ENCODE measurements at places on chromosomes 16 and 17. TPM values are rescaled to one million over a fixed set of nuclear protein-coding genes. Genes with fewer than 3 reads are reported as not detected.
A peak's percentile ranks its signal among the peaks of the same experiment; 100 is the strongest.

DNA sequence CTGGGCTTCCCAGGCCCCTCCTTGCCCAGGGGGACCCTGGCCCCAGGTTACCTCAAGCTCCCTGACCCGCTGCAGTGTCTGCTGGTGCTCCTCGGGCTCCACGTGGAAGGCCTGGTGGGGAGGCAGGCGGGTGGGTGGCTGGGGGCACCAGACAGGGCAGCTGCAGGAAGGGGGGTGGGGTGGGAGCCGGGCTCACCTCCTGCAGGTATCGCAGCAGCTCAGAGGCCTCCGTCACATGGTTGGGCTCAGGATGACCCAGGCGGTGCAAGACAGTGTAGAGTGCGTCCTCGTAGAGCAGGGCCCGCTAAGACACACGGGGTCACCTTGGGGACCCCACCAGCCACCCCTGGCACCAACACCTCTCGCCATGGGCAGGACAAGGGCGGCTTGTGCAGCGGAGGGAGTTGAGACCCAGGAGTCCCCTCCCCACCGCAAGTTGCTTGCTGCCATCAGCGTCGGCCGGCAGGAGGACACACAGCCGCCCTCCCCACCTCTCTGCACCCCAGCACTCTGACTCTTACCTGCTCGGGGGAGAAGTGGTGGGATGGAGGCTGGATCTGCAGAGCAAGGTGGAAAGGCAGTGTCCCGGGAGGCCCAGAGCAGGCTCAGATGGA is 1.1 kb downstream of the UNC13D start:
- no peak for DNase-seq

DNA sequence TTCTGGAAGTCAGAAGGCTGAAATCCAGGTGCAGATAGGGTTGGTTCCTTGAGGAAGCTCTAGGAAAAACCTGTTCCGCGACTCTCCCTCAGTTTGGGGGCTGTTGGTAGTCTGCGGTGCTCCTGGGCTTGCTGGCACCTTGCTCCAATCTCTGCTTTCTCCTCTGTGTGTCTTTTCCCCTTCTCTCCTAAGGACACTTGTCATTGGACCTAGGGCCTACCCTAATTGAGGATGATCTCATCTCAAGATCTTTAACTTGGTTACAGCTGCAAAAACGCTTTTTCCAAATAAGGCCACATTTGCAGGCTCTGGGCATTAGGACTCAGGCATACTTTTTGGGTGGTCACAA is 12.9 kb upstream of the CACNG4 start:
- no peak for DNase-seq

DNA sequence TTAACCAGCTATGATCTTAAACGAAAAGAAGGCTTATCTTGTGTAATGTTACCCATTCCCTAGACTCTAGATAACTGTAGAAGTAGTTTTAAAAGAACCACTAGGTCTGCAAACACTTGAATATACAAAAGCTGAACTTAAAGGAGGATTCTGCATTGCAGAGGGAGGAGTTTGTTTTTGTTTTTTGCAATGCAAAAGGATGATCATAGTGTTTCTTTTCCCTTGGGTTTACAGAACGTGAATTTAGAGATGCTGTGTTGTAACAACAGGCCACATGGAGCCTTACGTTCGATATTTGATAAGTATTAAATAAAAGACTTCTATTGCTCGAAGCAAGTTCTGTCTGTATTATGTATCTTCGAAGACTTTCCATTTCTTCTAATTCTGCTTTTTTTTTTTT is 77.6 kb downstream of the CHD9 start:
- no peak for DNase-seq

DNA sequence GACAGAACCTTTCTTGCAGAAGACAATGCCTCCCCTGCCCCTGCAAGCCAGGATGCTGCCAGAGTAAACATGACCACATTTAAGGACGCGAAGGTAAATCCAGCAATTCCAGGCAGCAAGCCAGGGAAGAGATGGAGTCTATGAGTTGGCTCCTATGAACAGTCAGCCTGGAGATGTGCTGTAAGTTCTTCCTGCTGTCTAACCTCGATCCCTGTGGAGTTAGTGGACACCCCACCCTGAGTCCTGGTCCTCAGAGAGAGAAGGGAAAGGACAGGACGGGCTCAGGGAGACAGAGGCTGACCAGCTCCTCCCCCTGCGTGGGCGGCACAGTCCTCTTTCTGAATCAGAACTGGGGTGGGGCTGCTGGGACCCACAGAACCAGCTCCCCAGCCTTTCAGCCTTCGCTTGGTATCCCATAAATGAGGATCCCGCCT is 24.9 kb downstream of the CDC42EP4 start:
- no peak for DNase-seq

GRCh38 chr16:10210944-10211343 is 28.7 kb upstream of the GRIN2A start:
- DNase-seq = no peak

DNA sequence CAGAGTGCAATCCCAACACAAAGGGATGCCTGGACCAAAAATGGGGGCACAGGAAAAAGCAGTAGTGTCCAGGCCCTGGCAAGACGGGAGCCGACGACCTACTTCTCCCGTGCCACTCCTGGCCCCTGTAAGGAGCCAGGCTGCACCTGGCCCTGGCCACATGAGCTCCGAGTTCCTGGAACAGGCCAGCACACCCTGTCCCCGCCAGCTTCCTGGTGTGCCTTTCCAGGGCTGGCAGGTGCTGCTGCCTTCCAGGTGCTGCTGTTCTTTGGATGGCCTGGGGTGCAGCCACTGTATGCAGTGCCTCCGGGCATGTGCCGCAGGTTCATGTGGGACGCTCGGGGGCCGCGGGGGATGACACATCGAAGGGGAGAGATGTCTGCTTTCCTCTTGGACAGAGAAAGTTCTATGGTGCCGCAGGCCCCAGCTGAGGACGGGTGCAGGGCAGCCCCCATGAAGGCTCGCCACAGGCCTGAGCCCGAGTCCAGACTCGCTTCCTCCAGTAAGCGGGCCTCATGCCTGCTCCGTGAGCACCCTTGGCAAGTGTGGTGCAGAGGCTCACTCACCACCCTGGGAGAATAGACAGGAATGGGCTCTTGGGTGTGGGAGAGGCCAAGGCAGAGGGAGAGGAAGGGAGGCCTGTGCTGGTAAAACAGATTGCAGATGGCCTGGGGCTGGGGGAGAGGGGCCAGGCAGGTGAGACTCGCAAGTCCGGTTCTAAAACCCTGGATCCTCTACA is 54.7 kb upstream of the FASN start:
- DNase-seq = no peak

DNA sequence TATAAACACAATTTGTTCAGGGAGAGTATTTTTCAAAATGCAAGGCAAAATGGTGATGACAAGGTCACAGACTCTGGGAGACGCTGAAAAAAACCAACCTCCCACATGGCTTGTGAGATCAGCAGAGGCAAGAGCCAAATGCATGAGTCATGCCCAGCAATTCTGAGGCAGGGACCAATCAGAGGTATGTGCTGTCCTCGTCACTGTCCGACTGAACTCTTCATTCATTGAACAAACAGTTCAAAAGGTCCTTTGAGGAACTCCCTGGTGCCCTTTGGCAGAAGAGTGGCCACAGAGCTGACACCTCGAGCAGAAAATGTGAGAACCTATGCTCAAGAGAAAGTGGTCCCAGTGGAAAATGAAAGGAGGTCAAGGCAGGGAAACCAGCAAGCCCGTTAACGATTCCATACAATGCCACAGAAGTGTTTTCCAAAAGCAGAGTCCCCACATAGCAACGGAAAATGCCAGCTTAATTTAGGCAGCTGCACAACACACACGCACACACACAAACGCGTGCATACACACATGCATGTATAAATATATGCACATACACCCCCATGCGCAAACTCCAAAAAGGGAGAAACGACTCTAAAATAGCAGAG is 50.9 kb downstream of the CDH11 start:
- DNase-seq = peak; percentile 96

- DNase-seq = no peak
Measured at GRCh38 chr16:67923414-67924116, 8.1 kb downstream of the CTRL start.

DNA sequence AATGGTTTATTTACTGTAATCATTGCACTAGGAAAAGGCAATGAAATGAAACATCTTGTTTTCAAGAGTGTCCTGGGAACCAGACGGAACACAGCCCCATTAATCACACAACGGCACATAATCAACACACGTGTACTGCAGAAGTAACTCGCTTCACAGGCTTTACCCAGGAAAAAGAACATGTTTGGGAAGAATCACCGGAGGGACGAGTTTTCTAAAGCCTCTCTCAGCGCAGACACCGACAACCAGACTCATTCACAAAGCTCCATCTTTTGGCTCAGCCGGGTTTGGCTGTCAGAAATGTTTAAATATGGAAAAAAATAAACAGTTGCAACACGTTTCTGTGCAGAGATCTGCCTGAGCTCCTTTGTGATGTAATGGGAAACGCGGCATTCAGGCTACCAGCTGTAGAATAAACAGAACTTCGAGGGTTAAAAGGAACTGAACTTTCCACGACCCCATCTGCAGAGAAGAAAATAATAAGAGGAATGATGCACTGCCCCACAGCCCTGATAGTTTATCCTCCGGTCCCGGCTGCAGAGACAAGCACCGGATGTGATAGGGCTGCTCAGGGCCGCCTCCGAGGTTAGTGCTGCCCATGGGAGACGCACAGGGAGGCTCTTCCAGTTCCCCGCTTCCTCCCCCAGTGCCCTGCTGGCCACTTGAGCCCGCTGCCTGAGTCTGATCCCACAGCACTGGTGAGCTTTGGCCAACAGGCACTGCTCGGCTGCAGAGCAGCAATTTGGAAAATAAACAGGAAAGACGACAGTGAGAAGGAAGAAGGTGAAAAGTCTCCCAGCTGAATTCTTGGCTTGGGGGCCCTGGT is 119.8 kb downstream of the HIC1 start:
- DNase-seq = peak; percentile 95

The KRTAP4-5 gene
- total RNA-seq = not detected

The LPO gene
- total RNA-seq = not detected
